ENCODE measurements at places on chromosomes 5 and 9.

DNA sequence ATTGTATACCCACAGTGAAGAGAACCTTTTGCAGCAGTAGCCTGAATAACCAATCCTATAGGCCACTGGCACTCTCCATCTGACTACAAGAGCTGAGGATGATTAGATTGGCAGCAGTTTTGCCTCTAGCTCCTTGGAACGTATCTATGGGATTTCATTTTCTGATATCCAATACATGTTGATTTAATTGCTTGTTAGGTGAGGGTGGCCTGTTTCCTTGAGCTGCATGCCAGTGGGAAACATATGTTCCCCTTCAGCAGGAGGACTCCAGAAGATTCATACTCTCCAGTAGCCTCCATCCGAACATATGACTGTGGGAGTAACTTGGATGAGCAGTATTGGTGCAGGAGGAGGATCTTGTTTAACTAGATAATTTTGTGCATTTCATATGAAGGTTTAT lies 51.5 kb downstream of the GCNT1 start:
- H3K27me3 ChIP-seq = no peaks in the 10 kb centered on the region
- no peak overlapping the region for H3K27ac ChIP-seq
- no peak for DNase-seq
- H3K4me3 ChIP-seq = no peak overlapping the region
- H3K4me1 ChIP-seq = no peaks in the 10 kb centered on the region
- no peaks in the 10 kb centered on the region for H3K36me3 ChIP-seq

GRCh38 chr5:131863700-131864099 lies 66.9 kb upstream of the FNIP1 start:
- no peak overlapping the region for H3K4me3 ChIP-seq
- H3K27ac ChIP-seq = no peak overlapping the region
- H3K4me1 ChIP-seq = no peaks in the 10 kb centered on the region
- DNase-seq = no peak
- H3K27me3 ChIP-seq = no peaks in the 10 kb centered on the region

- H3K36me3 ChIP-seq = no peaks in the 10 kb centered on the region
- no peak overlapping the region for H3K4me3 ChIP-seq
- no peak for DNase-seq
These were observed 90.6 kb downstream of the LMX1B start for GRCh38 chr9:126704157-126704891.

- no peak overlapping the region for H3K4me3 ChIP-seq
- no peak for DNase-seq
- no peaks in the 10 kb centered on the region for H3K4me1 ChIP-seq
- H3K27me3 ChIP-seq = no peaks in the 10 kb centered on the region
- no peak overlapping the region for H3K27ac ChIP-seq
- H3K36me3 ChIP-seq = no peaks in the 10 kb centered on the region
These were observed 52.2 kb downstream of the GARNL3 start for GRCh38 chr9:127316586-127317323.

DNA sequence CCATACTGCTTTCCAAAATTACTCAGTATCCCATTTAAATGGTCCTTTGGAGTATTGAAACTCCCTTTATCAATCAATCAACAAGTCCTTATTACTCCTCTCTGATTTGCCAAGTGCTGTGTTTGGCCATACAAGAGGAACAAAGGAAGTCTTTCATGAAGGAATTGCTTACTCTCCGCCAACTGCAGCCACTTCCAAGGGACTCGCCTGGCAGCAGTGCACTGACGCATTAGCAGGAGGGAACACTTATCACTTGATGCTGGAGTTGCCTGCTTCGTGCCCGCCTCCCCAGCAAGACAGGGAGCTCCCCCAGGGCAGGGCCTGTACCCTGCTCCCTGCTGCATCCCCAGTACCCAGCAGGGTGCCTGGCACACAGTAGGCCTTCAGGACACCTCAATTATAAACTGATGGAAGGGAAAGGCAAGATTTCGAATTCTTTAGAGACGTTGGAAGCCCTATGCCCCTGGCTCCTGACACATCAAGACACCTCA lies 97.9 kb downstream of the CRB2 start:
- H3K4me3 ChIP-seq = no peak overlapping the region
- no peak overlapping the region for H3K27ac ChIP-seq
- H3K4me1 ChIP-seq = no peaks in the 10 kb centered on the region
- H3K36me3 ChIP-seq = peaks cover 6% of the 10 kb centered on the region
- no peak for DNase-seq

DNA sequence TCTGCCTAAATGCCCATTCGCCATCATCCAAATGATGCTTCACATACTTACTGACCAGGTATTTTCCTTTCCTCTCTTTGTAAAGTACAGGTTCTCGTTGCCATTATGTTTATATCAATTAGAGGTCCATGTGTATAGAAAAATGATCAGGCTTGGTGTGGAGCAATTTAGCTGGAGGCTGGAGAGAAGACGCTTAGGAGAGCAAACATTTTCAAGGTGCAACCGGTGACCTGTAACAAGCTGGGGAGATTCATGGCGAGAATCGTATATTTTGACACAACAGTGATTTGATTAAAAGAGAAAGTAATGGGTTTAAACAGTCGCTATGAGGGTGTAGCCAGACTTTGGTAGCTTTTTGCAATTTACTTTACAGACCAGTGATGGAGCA lies 170.9 kb upstream of the TBCA start:
- H3K4me3 ChIP-seq = no peak overlapping the region
- H3K27me3 ChIP-seq = no peaks in the 10 kb centered on the region
- no peaks in the 10 kb centered on the region for H3K4me1 ChIP-seq
- no peak for DNase-seq
- H3K27ac ChIP-seq = no peak overlapping the region

DNA sequence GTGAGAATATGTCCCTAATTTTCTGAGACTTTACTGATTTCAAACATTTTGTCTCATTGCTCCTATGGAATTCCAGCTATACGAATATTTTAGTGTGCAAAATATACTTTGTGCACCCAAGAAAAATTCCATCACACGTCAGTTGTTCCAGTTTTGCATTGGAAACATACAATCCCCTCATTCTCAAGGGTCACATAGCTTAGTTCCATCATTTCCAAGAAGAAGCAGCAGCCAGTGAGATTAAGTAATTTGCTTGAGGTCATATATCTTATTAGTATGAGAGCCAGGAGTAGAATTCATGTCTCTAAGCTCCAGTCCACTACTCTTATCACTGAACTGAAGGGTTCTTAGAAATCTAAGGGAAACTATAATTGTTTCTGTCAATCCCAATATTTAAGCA lies 746.7 kb upstream of the C9orf72 start:
- no peak overlapping the region for H3K27ac ChIP-seq
- no peaks in the 10 kb centered on the region for H3K4me1 ChIP-seq
- no peaks in the 10 kb centered on the region for H3K27me3 ChIP-seq
- H3K36me3 ChIP-seq = no peaks in the 10 kb centered on the region
- H3K4me3 ChIP-seq = no peak overlapping the region

GRCh38 chr9:133787754-133788025 lies 49.5 kb upstream of the SARDH start:
- no peaks in the 10 kb centered on the region for H3K27me3 ChIP-seq
- no peak for DNase-seq
- no peaks in the 10 kb centered on the region for H3K36me3 ChIP-seq
- H3K4me1 ChIP-seq = peaks cover under 1% of the 10 kb centered on the region
- no peak overlapping the region for H3K4me3 ChIP-seq

DNA sequence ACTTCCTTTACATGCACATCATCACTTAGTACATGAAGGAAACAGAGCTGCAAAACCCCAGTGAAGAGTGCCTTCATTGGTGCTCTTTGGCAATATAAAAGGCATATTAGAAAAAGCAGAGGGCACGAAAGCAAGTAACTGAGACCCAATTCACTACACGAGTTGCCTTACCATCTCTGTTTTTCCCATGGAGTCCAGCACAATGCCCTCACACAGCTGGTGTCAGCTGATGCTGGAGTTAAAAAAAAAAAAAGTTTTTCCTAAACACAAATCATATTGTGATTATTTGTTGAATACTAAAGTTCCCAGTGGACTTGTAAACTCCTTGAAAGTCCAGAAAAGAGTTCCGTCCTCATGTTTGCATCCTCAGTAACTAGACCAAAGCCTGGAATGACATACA lies 25.6 kb downstream of the MARCHF3 start:
- DNase-seq = no peak
- H3K4me3 ChIP-seq = no peak overlapping the region
- H3K4me1 ChIP-seq = no peaks in the 10 kb centered on the region
- H3K36me3 ChIP-seq = no peaks in the 10 kb centered on the region

GRCh38 chr5:26582350-26583045 lies 455.9 kb downstream of the CDH9 start:
- H3K27me3 ChIP-seq = no peaks in the 10 kb centered on the region
- no peaks in the 10 kb centered on the region for H3K36me3 ChIP-seq
- DNase-seq = no peak

GRCh38 chr5:26416911-26417310 lies 621.5 kb downstream of the CDH9 start:
- no peaks in the 10 kb centered on the region for H3K27me3 ChIP-seq
- no peaks in the 10 kb centered on the region for H3K36me3 ChIP-seq
- H3K4me3 ChIP-seq = no peak overlapping the region
- no peaks in the 10 kb centered on the region for H3K4me1 ChIP-seq

GRCh38 chr5:135153661-135154060 lies 119.6 kb upstream of the PITX1 start:
- H3K4me3 ChIP-seq = no peak overlapping the region
- H3K27me3 ChIP-seq = no peaks in the 10 kb centered on the region
- no peak for DNase-seq
- H3K36me3 ChIP-seq = no peaks in the 10 kb centered on the region
- no peak overlapping the region for H3K27ac ChIP-seq

DNA sequence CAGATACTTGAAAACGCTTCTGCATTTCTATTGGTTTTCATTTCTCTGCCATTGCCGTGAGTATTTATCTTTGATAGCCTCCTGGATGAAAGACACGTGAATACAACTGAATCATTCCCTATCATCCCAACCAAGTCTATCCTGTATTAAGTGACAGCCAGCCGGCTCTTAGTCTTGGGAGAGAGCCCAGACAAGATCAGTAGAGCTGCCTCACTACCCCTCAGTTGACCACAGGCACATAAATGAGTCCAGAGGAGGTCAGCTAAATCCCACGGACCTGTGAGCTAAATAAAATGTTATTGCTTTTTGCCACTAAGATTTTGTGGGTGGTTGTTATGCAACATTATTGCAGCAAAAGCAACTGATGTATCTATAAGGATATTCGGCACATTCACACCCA lies 639.0 kb upstream of the ACO1 start:
- H3K27me3 ChIP-seq = no peaks in the 10 kb centered on the region
- H3K4me1 ChIP-seq = no peaks in the 10 kb centered on the region
- DNase-seq = no peak
- H3K36me3 ChIP-seq = no peaks in the 10 kb centered on the region
- H3K4me3 ChIP-seq = no peak overlapping the region

GRCh38 chr5:39624890-39625289 lies 200.1 kb upstream of the DAB2 start:
- H3K27ac ChIP-seq = no peak overlapping the region
- no peak for DNase-seq
- no peak overlapping the region for H3K4me3 ChIP-seq
- H3K36me3 ChIP-seq = no peaks in the 10 kb centered on the region
- no peaks in the 10 kb centered on the region for H3K4me1 ChIP-seq

DNA sequence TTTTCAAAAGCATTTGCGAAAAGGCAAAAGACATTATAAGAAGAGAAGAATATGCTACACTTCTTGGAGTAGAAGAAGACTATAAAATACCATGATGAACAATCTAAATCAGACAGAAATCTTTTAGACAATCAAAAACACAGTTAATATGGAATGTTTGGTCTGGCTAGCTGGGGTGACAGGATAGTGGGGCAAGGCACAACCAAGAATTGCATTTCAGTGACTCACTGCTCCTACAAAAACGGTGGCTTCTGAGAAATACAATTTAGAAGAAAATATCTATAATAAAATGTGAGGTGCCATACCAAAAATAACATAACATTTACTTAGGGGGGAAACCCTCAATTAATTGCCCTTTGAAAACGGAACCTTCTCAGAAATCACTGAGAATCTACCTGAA lies 363.4 kb downstream of the NPR3 start:
- no peak for DNase-seq
- H3K4me3 ChIP-seq = no peak overlapping the region
- no peaks in the 10 kb centered on the region for H3K27me3 ChIP-seq
- H3K36me3 ChIP-seq = no peaks in the 10 kb centered on the region

DNA sequence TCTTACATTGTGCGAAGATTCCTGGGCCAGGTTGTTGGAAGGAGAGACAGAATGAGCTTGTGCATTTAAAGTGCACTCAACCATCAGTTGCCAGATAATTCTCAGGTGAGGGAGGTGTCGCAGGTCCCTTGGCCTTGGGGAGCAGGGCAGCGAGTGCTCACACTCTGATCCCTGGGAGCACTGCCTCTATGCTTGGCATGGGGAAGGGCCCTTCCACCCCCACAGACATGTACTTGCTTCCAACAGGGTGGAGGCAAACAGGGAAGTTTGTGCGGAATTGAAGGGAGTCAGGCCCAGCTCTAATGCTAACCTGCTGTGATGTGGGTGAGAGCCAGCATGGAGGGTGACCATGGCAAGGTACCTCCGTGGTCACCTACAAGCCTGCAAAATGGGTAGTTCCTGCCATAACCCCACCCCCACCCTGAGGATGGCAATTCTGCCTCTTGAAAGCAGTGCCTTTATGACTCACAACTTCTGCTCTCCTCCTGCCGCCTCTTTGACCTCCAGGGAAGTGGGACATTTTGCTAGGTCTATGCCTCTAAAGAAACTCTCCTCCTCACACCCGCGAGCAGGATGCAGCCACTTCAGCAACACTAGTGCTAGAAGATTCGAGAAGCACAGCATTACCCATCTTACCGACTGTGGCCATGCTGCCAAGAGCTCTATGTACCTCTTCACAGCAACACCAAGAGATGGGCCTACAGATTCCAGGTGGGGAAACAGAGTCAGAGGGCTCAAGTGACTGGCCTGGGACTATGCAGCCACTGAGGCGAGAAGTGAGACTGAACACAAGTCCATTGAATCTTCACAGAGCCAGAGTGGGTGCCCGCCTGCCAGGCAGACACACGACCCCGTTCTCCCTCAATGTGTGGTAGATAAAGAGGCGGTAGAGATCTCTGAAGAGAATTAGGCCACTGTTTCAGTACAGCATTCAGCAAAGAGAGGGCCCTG lies 22.1 kb upstream of the SLC25A51 start:
- no peak overlapping the region for H3K27ac ChIP-seq
- H3K27me3 ChIP-seq = no peaks in the 10 kb centered on the region
- DNase-seq = no peak

GRCh38 chr5:9104571-9105339 lies 441.1 kb downstream of the SEMA5A start:
- no peaks in the 10 kb centered on the region for H3K27me3 ChIP-seq
- no peak for DNase-seq
- no peaks in the 10 kb centered on the region for H3K36me3 ChIP-seq
- H3K27ac ChIP-seq = no peak overlapping the region
- no peaks in the 10 kb centered on the region for H3K4me1 ChIP-seq

Data from CD4-positive, alpha-beta memory T cell (primary cell).